ENCODE measurements at places on chromosomes 2 and 18. TPM values are rescaled to one million over a fixed set of nuclear protein-coding genes. Genes with fewer than 3 reads are reported as not detected.
A peak's percentile ranks its signal among the peaks of the same experiment; 100 is the strongest.

The GRB14 gene
- not detected for total RNA-seq

The TUBA3E gene
- not detected for total RNA-seq

The STARD6 gene
- not detected for total RNA-seq

The RAD51AP2 gene
- total RNA-seq, result under 0.01 TPM

The FOXD4L1 gene
- under 0.01 TPM for total RNA-seq

The KYNU gene
- total RNA-seq, result 0.64 TPM

The COL4A3 gene
- total RNA-seq, result under 0.01 TPM

The RFTN2 gene
- 4.7 TPM for total RNA-seq

- DNase-seq, result no peak
Measured at GRCh38 chr2:144986691-144987090, 466.8 kb upstream of the ZEB2 start.

DNA sequence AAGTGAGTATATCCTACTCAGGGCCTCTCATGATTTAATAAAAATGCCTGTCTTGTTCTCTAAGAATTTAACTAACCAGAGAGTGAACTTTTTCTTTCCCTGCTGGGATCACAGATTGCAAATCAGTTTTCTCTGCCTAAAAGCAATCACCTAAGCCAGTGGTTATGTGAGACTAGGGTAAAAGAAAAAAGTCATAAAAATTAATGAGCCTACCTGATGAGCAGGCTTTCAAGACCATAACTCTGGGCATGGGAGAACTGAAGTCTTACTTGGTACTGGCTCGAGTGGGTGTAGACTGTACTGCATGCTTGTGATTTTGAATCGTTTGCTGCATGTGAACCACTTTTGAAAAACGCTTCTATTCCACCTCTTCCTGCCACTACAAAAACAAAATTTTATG is 1677.0 kb upstream of the LRRTM1 start:
- no peak for DNase-seq

DNA sequence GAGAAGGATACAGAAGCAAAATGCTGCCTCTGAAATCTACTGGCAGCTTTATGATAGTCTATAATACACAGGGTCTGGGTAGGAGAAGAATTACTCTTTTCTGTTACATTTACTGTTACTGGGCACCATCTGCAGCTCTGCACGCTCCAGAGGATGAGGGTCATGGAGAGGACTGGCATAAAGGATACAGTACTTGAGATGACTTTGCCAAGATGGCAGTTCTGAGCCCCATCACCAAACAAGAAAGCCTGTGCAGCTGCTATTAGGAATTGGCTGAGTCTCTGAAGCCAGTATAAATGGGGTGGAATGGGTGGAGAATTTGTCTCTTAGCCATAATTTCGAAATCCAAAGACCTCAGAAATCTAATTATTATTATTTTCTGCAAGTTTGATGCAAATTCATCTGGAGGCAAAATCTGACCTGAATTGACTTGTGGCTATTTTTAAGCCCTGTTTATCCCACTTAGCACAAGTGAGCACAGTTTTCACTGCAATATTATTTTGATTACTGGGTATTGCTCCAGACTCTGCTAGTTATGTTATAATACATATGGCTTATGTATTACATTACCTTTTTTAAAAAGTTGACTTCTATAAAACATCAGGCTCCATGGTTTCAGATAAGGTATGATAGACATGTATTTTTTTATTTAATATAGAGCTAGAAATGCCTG is 579.5 kb downstream of the MBD2 start:
- no peak for DNase-seq

- DNase-seq, result peak; percentile 6
Measured at GRCh38 chr2:121902171-121902591, 146.7 kb downstream of the TSN start.

- no peak for DNase-seq
Measured at GRCh38 chr2:45470531-45470930, 140.5 kb downstream of the SRBD1 start.

- DNase-seq, result no peak
Measured at GRCh38 chr2:54247115-54247514, 8.9 kb downstream of the TSPYL6 start.

- peak; percentile 34 for DNase-seq
Measured at GRCh38 chr2:65231892-65232477, 4.4 kb downstream of the ACTR2 start.

GRCh38 chr18:24601585-24601984 is 141.1 kb downstream of the HRH4 start:
- no peak for DNase-seq

GRCh38 chr2:48845684-48846083 is 90.2 kb upstream of the LHCGR start:
- no peak for DNase-seq

DNA sequence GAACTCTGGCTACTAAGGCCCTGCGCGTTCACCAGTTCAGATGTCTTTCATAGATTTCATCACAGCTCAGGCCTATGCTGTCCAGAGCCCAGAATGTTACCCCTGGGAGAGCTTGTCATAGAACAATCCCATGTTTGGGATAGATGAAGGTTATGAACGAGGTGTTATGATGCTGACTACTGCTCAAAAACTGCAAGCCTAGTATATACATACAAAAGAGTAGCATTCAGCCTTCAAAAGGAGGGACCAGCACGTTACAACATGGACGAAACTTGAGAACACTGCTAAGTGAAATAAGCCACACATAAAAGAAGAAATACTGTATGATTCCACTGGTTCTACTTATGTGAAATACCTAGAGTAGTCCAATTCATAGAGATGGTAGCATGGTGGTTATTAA is 401.9 kb downstream of the NBAS start:
- DNase-seq, result no peak

- peak; percentile 58 for DNase-seq
Measured at GRCh38 chr2:169069341-169069740, at the start of gene DHRS9. Gene DHRS9 (plus strand): TSS chr2:169069563. CDS start chr2:169081582, 12,019 bp downstream.

DNA sequence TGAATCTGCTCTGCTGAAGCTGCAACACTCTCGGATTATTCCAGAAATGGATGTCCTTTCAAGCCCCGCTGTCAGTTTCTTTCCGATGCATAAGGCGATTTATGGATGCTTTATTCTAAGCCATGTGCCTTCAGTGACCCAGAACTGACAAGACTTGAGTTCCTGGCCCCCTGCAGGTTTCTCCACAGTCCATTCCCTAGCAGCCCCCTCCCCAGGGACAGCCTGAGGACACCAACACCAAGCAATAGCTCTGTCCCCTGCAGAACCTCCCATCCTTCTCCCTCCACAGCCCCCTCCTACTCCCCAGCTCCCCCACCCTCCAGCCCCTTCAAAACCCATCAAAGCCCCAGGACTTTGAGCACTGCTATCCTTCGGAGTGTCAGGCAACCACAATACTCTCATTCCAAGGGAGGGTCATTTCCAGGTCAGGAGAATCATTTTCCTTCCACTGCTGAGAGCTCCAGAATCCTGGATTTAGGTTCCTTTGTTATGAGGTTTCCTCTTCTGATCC is 24.6 kb upstream of the SPP2 start:
- DNase-seq, result peak; percentile 3

GRCh38 chr2:200631287-200631686 is 45.5 kb downstream of the AOX1 start:
- no peak for DNase-seq

- no peak for DNase-seq
Measured at GRCh38 chr2:43367012-43367782, 140.8 kb upstream of the ZFP36L2 start.

DNA sequence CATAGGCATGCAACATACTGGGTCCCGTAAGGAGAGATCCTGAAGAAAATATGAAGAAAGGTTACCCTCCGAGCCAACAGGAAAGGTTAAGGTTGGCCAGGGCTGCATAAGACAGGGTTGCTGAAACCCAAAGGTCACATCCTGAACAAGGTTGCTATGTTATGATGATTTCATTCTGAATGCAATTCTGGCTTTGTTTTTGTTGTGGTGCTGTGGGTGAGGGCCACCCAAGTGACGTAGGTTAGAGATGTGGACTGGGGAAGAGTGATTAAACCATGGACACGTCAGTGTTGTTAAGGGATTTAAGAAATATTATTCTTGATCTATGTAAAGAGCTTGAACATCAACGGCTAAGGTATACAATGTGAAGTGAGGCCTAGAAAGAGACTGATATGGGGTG is 60.0 kb downstream of the ZEB2 start:
- peak; percentile 82 for DNase-seq

DNA sequence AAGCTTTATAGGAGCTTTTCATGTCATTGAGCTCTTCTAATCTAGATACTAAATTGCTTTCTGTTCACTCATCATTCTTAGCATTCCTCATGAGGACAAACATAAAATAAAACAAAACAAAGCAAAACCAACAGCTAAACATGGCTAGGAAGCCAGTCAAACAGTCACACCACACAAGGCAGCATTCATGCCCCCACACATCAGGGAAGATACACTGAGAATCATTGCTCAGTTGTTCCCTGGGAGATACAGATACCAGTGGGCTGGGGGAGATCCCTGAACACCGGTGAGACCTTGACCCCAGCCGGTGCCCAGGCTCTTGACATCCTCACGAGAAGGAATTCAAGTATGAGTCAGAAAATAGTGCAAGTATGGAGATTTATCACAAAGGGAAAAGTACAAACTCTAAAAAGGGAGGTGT is 177.9 kb upstream of the ARL4C start:
- peak; percentile 80 for DNase-seq

DNA sequence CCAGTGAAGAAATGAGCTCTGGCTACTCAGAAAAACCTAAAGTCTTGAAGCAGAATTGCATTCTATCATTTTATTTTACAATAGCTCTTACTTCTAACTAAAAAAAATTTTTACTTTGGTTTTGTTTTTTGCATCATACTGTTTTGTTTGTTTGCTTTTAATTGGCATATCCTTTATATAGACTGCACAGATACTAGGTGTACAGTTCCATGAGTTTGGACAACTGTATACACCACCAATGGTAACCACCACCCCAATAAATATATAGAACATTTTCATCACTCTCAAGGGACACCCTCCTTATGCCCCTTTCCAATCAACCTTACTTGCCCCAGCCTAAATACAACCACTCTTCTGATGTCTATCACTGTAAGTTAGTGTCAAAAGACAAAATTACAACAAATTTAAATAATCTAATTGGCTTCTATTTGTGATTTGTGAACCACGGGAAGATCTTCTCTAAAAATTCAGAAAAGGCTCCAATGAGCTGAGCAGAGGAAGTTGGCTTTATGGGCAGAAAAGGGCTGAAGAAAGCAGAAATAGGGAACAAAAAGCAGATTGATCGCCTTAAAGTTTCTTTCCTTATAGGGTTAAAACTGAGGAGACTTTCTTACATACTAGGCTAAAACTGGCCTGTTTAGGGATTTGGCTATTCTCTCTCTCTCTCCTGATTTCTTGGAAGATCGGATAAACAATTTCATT is 22.2 kb upstream of the SOS1 start:
- no peak for DNase-seq

- no peak for DNase-seq
Measured at GRCh38 chr2:190656301-190656700, 7.4 kb downstream of the NAB1 start.

GRCh38 chr18:9616049-9616448 is 1.7 kb upstream of the PPP4R1 start:
- DNase-seq, result no peak

- no peak for DNase-seq
Measured at GRCh38 chr18:35525795-35526494, 28.2 kb upstream of the INO80C start.

- peak; percentile 20 for DNase-seq
Measured at GRCh38 chr2:135124924-135125886, 73.1 kb downstream of the RAB3GAP1 start.

- no peak for DNase-seq
Measured at GRCh38 chr18:40866013-40866645, 1088.9 kb upstream of the PIK3C3 start.

DNA sequence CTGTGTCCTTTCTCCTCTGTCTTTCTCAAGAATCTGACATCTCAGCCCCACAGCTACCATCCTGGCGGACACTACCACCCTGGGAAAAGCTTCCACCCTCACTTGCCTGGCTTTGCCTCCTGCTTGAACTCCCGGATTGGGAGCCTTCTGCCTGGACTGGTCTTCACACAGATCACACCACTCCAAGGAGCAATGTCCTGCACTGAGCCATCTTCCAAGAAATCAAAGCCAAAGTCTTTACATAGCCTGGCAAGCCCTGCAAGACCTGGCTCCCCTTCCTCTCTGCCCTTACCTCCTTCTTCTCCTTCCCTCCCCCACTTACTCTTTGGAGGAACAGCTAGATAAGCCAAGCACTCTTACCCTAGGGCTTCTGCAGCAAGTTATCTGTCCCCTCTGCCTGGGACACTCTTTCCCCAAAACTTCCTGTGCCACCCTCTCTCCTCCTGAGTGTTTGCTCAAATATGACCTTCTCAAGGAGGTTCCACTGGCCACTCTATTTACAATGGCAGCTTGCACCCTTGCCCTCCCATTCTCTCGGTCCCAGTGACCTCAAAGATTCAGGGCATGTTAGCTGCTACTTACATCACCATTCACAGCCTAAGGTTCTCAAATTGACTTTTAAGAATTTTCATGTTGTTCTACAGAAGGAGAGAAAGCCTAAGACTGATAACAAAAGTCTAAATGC is 9.7 kb downstream of the ATP8B1 start:
- DNase-seq, result no peak

- peak; percentile 83 for DNase-seq
Measured at GRCh38 chr2:20449501-20450200, 2.8 kb downstream of the RHOB start.

DNA sequence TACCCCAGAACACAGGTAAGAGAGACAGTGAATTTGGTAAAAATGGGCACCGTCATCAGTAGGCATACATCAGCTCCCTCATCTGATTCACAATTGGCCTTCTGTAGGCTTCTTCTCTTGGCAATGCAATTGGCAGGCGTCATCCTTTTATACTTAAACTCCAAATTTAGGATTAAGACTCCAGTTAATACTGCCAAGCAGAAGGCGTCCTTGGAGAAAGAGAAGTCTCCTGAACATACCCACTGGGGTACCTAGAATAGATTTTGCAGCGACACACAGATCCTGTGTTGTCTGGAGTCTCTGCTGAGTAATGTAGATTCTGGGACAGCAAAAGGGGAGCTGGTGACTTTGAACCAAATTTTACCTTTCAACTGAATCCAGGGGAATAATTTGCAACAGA is 592 bp upstream of the METAP1D start:
- DNase-seq, result no peak

- no peak for DNase-seq
Measured at GRCh38 chr2:19158896-19159295, 199.5 kb downstream of the OSR1 start.

DNA sequence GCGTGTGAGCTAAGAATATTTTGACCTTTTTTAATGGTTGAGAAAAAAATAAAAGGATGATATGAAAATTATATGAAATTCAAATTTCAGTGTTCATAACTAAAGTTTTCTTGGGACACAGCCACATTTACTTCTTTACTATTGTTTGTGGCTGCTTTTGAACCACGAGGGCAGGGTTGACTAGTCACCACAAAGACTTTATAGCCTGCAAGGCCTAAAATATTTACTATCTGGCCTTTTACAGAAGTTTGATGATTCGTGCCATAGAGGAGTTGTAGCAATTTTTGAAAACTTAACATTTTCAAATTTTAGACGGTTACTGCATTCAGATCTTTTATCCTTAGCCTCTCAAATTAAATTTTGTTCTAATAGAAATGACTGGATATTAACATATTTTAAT is 69.9 kb downstream of the LIMS1 start:
- no peak for DNase-seq

DNA sequence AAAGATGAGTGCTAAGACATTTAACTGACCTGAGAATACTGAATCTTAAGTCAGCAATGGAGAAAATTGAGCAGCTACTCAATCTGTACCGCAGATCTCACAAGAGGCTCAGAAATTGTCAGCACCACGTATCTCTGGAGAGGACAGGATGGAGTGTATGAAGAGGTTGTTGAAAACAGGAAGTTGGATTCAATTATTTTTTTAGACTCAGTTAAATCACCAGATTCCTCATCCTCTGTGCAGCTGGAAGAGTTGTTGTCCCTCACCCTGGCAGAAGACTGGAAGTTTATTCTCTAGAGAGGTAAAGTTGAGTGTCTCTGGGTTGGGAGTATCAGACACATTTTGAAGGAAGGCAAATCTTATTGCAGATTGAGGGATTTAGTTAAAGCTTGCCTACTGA is 114.9 kb upstream of the NT5C1B start:
- no peak for DNase-seq
